NCI-H1417 (cell line): ENCODE measurements at places on chromosomes 12 and 14.

DNA sequence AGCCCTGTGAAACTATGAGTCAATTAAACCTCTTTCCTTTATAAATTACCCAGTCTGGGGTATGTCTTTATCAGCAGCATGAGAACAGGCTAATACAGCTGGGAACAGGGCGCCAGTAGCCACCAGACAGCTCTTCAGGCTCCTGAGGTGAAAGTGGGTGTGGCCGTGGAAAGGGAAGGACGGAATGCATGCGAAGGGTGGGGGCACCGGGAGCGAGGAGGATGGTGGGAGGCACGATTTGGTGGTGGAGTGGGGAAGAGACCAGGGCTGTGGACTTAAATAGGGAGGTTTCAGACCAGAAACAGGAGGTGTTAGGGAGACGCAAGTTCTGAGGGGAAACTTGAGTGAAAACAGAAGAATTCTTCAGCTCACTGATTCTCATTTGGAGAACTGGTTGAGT is 44.1 kb upstream of the CHST11 start:
- DNase-seq = no peak

DNA sequence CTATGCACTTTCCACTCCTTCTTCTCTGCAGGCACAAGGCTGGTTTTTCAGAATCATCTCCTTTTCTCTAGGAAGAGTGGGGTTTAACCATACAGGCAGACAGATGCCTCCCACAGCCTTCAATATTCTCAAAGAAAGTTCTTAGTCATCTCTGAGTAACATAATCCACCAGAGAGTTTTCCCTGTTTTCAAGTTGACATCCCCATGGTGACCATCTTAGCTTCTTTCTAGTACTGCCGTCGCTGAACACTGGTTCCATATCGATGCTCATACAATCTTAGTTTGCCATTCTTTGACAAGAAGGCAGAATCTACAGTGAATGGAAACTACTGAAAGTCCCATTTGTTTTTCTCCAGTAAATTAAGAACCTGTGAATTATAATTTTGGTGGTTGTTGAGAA is 28.6 kb downstream of the TPH2 start:
- no peak for DNase-seq

DNA sequence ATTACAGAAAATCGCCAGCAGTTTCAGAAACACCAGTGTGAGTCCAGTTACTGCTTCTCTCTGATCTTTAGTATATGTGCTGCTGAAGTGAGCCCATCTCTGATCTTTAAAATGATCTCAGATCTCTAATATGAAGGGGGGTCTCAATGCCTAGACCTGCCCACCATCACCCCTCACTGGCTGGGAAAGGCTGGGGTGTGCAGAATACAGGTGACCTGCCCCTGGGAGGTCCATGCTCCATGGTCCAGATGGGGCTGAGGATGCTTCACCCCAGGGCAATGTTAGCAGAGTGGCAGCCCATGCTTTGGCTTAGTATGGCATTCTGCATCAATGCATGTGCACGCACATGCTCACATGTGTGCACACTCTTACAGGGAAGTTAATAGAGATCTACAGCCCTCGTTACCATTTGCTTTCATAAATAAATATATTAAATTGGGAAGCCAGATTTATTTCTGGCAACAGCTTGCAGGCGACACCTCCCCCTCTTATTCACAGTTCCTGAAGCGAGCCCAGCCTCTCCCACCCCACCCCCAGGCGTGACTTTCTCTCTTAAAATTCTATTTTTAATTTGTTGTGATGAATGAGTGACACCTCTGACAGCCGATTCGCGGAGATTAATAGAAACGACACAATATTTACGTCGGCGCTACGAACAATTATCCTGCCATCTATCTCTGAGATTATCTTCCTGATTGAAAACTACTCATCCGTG is 104.7 kb upstream of the ESRRB start:
- DNase-seq = peak; percentile 20

DNA sequence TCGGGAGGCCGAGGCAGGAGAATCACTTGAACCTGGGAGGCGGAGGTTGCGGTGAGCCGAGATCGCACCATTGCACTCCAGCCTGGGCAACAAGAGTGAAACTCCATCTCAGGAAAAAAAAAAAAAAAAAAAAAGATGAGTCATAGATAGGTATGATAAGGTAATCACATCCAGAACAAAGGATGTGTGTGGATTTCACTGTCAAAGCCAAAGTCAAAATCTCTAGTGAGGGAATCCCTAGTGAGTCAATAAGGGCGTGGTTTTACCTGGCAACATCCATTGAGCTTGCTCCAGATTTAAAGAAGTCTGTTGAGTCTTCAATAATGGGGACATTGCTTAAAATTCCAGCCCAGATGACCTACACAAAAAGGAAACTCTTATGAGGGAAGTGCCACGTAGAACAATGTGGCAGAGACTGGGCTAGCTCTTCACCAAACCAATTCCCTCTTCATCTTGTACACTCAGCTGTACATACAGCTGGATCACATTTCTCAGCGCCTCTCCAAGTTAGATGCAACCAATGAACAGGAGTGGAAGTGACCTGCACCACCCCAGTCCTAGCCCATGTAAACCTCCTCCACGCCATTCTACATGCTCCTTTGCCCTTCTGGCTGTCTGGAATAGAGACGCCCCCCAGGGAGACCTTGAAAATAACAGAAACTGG is 23.4 kb downstream of the ALDH1L2 start:
- no peak for DNase-seq

DNA sequence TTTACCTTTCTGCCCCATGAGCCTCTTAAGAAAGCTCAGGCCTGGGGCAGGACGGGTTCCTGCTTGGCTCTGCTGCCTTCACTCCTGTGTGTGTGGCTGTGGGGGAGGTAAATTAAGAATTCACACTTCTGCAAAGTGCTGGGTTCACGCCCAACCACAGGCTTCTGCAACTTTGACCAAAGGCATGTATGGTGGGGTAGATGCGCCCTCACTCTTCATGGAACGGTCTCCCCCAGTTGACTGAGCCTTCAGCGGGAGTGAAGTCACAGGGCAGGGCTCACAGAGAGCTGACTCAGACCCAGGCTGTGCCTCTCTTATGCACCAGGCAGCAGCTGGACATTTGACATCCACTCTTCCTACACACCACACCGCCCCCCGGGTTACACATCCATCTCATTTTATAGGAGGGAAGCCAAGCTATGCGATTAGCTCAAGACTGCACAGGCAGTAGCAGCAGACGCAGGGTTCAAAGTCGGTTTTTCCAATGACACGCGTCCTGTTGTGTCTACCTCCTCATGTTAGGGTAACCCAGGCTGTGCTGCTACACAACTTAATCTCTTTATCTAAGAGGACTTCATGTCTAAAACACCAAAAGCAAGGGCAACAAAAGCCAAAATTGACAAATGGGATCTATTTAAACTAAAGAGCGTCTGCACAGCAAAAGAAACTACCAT is 15.4 kb upstream of the BCL11B start:
- DNase-seq = no peak

GRCh38 chr12:25698772-25699171 is 145.7 kb upstream of the LMNTD1 start:
- no peak for DNase-seq

DNA sequence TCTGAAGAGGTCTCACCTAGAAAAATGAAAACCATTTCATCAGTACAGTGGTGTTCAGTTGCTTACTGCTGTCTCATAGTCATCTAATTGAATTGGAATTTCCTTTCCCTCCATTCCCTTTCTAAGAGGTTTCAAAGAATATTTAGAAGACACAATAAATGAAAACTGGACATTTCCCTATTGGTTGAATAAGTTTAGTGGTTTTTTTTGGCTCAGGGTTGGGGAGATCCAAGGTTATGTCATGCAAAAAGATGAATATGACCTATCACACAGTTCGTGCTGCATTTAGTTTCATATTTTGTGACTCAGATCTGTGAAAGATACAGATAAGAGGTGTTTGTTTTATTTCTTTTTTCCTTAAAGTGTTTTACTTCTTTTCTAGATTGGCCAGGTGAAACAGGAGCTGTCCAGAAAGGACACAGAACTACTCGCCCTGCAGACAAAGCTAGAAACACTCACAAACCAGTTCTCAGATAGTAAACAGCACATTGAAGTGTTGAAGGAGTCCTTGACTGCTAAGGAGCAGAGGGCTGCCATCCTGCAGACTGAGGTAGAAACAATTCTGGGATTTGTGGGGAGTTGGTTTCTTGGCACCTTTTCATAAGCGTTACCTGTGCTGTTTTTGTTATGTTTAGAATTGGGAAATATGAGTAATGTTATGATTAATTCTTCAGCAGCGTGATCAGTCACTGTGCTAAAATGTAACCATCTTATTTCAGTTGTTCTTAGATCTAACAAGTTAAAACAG is 124.6 kb downstream of the ERC1 start:
- DNase-seq = no peak

- peak; percentile 67 for DNase-seq
These were observed 6.7 kb upstream of the FAM222A start for GRCh38 chr12:109706747-109707469.

DNA sequence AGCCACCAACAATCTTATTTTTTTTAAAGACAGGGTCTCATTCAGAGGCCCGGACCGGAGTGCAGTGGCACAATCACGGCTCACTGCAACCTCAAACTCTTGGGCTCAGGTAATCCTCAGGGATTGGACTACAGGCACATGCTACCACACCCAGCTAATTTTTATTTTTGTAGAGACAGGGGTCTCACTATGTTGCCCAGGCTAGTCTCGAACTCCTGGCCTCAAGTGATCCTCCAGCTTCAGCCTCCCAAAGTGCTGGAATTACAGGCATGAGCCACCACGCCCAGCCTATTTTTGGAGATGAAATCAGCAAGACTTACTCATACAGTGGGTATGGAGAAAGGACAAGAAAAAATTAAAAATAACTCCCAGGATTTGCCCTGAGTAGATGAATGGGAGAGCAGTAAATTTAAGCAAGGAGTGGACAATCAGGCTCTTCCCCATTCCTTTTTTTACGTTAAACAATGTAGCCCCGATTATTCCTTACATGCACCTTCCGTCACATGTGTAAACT is 13.2 kb downstream of the FMNL3 start:
- no peak for DNase-seq

- no peak for DNase-seq
These were observed 94.1 kb downstream of the PAX9 start for GRCh38 chr14:36755756-36756155.

DNA sequence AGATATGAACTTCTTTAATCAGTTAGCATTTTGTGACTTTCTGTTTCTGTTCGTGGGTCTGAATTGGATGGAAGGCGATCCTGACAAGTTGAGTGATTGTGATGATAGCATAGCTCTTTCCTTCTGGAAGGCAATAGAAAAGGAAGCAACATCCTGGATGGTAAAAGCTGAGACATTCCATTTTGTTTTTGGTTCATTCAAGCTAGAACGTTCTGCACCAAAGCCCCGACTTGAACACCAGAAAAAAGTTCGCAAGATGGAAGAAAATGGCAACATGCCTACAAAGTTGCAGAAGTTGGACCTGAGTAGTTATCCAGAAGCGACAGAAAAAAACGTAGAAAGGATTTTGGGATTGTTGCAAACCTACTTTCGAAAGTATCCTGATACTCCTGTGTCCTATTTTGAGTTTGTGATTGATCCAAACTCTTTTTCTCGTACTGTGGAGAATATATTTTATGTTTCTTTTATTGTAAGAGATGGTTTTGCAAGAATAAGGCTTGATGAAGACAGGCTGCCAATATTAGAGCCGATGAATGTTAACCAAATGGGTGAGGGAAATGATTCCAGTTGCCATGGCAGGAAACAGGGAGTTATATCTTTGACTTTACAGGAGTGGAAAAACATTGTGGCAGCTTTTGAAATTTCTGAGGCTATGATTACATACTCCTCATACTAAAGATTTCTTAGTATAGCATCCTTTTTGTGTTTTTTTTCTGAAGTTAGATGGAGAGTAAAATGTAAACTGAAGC is 896 bp downstream of the EID3 start:
- no peak for DNase-seq

DNA sequence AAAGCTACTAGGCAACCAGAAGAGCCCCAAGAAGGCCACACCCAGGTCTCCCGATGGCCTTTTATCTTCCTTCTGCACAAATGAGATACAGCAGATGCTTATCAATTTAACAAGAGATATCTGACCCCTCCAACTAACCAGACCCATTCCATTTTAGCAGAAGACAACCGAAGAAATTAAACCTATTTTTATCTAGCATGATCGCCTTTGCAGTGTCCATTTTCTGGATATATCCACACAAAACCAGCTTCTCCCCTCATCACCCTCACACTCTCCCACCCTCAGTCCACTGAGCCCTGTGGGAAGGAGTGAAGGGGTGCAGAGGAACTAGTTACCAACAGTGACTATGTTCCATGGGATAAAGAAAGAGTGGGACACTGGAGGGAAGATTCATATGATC is 20.9 kb upstream of the DHRS4 start:
- no peak for DNase-seq

GRCh38 chr12:60805364-60805763 is 1209.5 kb downstream of the SLC16A7 start:
- DNase-seq = no peak

DNA sequence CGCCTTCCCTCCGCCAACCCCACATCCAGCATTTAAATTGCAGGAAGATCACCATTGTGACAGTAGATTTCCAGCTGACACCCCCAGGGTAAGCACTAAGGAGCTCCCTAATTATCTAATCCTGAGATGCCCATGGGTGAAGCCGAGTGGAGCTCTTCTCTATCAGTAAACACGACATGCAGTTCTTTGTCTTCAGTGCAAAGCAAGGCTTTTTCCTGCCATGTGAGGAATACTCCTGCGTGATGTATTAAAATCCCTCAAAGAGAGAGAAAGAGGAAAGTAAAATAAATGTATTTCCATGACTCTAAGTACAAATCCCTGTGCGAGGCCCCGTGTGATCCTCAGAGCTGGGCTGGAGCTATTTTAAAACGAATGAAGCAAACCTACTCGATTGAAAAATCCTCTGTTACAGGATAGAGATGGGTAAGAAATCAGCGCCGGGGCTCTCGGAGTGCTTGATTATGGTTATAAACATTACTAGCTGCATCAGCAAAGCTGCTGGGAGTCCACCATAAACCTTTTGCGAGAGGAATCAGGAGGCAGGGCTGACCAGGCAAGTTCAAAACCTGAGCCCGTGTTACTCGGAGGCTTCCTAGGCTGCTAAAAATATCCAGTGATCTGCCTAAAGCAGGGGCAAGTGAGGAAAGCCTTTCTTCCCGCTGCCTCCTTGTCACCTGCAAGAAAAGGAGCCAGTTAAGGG is 61.5 kb downstream of the MAP1LC3B2 start:
- DNase-seq = no peak

GRCh38 chr12:79618848-79619404 is 71.8 kb downstream of the PAWR start:
- DNase-seq = no peak

GRCh38 chr12:95863337-95863736 is 4.6 kb downstream of the SNRPF start:
- DNase-seq = no peak

DNA sequence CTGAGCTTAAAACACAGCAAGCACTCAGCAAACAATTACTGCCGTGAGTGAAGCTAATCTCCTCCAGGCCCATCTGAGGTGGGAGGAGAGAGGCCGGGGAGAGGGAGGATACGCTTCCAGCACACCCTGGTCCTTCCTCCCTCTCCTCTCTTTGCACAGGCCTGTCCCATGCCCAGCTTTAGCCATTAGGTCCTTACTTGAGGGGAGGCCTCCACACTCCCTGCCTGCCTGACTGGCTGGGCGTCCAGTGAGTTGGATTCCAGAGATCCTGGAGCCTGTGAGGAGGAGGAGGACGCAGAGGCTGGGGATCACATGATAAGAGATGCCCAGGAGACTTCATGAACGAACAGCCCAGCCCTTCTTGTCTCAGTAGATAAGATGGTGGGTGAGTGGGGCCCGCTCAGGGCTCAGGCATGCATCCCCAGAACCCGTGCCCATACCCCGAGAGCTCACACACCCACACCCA is 65.1 kb upstream of the NCOR2 start:
- peak; percentile 76 for DNase-seq

GRCh38 chr12:116454950-116455447 is 104.2 kb upstream of the MAP1LC3B2 start:
- DNase-seq = no peak
